RPMI7951 (cell line): ENCODE measurements at places on chromosomes 4 and X. TPM values are rescaled to one million over a fixed set of nuclear protein-coding genes. Genes with fewer than 3 reads are reported as not detected.

The TBC1D9 gene
- 7.2 and 9.9 TPM in 2 replicates for total RNA-seq

The GPRASP1 gene
- total RNA-seq, result 0.20 and 0.36 TPM in 2 replicates

The PAGE2B gene
- total RNA-seq, result 0.78 TPM in 1 of 2 replicates, not detected in the other

The FAT4 gene
- 0.20 and 0.24 TPM in 2 replicates for total RNA-seq

The ASB5 gene
- not detected in 2 replicates for total RNA-seq

The APBB2 gene
- 39.1 and 54.3 TPM in 2 replicates for total RNA-seq

The MAMLD1 gene
- 3.4 and 5.2 TPM in 2 replicates for total RNA-seq

The SMC1A gene
- 29.2 and 37.6 TPM in 2 replicates for total RNA-seq

The FAM53A gene
- total RNA-seq, result 0.78 and 1.1 TPM in 2 replicates

The ATP2B3 gene
- not detected in 2 replicates for total RNA-seq

The NR3C2 gene
- 0.10 TPM in 1 of 2 replicates, not detected in the other for total RNA-seq

The PDGFC gene
- total RNA-seq, result 54.7 and 58.9 TPM in 2 replicates

The GPR143 gene
- total RNA-seq, result 4.3 and 6.4 TPM in 2 replicates

The ANXA3 gene
- total RNA-seq, result 7.0 and 9.4 TPM in 2 replicates

The CYSLTR1 gene
- not detected in 2 replicates for total RNA-seq

The ATP8A1 gene
- 0.12 and 0.39 TPM in 2 replicates for total RNA-seq

The ANK2 gene
- total RNA-seq, result 7.0 and 10.5 TPM in 2 replicates

The SLC39A8 gene
- total RNA-seq, result 6.0 and 6.7 TPM in 2 replicates

The MAGEA4 gene
- total RNA-seq, result 0.59 and 0.60 TPM in 2 replicates

The EDA gene
- under 0.01 and 0.10 TPM in 2 replicates for total RNA-seq

The GBA3 gene
- not detected in 2 replicates for total RNA-seq

The ZBTB49 gene
- 2.8 and 2.9 TPM in 2 replicates for total RNA-seq
